Stimulated activated CD8-positive, alpha-beta memory T cell treated with anti-CD3 and anti-CD28 coated beads, Interleukin-4, amount 100 ng/mL, for 4 hours (primary cell): ENCODE measurements at places on chromosomes 11 and 22.

DNA sequence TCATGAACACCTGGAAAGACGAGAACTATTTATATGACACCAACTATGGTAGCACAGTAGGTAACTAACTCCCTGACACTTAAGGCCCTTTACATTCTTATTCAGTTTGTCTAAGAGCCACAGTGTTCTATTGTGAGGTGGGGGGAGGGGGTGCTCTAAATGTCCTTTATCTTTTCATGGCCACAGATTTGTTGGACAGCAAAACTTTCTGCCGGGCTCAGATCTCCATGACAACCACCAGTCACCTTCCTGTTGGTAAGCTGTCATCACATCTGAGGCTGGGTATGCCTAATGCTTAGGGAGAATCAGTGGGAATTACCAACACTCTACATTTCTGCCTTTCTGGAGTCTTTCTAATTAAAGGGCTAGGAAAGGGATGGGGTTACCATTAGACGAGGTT is 30.7 kb downstream of the EHF start:
- no peak for DNase-seq

GRCh38 chr11:2929531-2929949 is 320 bp upstream of the PHLDA2 start:
- DNase-seq = no peak

- DNase-seq = no peak
Measured at GRCh38 chr11:19652623-19653375, 59.8 kb upstream of the NAV2 start.

- no peak for DNase-seq
Measured at GRCh38 chr11:59119826-59120225, 12.8 kb downstream of the FAM111B start.

GRCh38 chr11:63564056-63564774 is 1.0 kb upstream of the PLAAT2 start:
- no peak for DNase-seq

DNA sequence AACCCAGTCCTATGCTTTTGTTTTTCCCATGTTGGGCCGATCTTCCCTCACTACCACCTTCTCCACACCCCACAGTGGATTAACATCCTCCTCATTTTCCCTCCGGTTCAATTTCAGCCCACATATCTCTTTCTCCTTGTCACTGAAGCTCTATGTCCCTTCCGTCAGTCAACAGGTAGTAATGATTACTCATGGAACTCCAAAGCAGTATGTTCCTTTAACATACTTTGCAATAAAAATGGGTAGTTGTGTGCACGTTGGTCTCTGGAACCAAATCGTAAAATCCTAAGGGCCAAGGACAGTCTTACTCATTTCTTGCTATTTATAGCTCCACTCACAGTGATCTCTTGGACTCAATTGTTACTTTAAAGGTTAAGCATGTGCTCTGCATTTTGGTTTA is 20.2 kb downstream of the AMOTL1 start:
- DNase-seq = no peak

DNA sequence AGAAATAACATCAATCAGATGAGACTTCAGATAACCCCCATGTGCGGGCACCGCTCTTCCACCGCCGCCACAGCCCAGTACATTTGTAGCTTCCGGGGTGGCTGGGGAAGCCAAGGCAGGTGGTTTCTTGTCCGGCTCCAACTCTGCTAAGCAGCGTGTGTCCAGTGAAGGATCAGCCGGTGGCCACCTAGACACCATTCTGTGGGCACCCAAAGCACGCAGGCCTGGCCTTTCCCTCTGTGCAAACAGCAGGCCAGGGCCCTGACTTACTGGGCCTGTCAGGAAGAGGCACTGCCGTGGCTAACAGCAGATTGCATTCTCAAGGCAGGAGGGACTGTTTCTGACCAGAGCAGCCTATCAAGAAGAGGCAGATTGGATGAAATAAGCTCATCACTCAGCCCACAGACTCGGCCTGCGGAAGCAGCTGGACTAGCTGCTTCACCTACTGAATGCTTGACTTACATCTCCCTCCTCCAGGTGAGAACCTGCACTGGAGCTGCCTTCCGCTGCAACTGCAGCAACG is 74.8 kb downstream of the ETS1 start:
- DNase-seq = no peak

DNA sequence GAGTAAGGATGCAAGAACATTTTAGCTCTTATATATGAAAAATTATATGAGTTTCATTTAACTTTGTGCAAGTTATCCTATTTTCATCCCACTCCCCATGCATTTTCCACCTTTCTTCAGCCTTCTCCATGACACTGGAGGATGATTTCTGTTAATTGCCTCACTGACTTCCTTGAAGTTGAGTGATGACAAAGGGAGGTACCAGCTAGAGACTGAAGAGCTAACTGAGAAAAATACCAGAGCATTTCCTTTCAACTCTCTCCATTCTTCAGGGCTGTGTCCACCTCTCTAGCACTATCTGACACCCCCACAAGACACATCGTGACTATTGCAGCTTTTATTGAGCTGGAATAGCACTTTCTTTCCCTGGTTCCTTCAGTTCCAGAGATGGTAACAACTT is 711.6 kb upstream of the LRRC4C start:
- DNase-seq = no peak

DNA sequence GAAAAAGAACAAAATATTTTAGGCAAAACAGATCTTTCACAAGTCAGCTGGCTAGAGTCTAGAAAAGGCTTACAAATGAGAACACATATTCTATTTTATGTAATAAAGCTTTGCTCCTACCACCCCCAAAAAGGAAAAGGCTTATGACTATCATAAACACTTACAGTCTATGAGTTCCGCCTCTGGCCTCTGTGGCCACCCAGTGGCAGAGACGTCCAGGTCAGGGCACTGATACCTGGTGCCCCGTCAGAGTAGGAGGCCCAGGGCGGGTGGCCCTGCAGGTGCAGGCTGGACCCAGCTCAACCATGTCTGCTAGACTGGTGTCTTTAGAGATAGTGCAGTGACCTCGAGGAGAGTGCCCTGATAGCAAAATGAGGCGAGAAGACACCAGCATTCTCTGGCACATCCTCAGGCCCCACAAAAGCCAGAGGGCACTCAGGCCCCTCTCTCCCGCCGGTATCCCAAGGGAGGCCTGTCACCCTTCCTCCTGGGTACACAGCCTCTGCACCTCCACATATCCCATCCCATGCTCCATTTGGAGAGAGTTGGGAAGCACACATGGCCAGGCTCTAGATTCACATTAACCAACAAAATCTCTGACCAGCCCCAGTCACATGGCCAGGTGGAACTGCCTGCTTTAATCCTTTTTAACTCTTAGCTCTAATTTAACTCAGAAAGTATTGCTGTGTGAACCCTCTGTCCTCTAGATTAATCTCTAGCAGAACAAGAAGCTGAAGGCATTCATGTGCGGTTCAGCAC is 27.3 kb upstream of the SERPIND1 start:
- DNase-seq = no peak

DNA sequence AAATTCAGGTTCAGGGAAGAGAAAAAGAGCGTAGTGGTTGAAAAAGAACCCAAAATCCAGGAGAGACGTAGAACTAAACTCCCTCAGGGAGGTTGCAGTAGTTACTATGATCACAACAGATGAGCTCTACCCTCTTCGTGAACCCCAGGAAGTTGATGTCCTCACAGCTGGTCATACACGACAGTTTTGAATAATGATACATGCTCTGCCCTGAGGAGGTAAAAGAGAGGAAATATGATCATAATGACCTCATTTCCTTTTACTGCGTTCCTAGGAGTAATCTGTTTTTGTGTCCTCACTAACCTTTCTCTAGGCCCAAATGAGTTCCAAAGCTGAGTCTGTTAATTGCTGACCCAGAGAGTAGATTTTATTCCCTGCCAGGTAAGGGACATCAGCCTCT is 1.3 kb downstream of the PATE2 start:
- DNase-seq = no peak

- DNase-seq = no peak
Measured at GRCh38 chr22:17921871-17922821, 102.2 kb downstream of the MICAL3 start.

DNA sequence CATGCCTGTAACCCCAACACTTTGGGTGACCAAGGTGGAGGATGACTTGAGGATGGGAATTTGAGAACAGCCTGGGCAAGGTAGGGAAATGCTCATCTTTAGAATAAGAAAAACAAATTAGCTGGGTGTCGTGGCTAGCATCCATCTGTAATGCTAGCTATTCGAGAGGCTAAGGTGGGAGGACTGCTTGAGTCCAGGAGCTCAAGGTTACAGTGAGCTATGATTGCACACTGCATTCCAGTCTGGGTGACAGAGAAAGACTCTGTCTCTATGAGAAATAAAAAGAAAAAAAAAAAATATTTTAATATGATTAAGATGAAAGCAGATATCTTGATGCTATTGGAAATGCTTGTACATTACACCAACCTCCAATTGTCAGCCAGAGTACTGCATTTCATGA is 28.6 kb upstream of the DDX10 start:
- no peak for DNase-seq

DNA sequence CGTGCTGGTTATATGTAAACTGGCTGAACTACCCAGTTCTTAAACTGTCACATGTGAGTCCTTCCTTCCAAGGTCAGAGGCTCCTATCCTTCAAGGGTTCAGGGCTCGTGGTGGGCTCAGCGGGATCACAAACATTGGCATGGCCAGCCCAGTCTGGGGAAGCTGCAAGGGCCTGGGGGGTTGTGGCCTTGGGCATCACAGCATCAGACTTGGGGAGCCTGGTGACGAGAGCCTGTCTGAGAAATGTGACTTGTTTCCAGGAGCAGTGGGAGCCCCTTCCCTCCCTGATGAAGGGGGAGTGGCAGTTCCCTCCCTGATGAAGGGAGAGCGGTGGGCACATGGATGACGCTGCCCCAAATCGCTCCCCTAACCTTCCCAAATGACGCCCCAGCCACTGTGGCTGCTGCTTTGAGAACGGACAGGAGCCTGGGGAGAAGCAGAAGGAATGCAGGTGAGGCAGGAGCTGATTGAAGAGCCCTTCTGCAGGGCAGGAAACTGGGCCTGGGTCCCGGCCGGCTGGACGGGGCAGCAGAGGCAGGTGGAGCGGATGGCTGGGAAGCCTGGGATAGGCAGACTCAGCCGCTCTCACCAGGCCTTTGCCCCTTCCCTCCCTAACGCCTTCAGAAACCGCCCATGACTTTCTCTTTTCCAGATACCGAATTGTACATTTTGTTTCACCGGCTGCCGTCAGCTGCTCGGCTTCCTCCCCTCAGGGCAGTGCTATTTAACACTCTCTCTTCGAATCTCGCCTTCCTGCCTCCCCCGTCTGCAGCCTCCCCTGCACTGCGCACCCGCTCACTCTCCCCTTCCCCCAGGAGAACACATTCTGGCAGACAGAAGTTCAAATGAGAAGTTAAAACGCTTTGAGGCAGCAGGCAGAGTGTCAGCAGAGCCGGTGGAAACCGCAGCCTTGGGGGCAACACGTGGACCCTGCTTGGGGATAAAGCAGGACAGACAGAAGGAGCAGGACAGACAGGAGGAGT is 1486.7 kb downstream of the BRD1 start:
- no peak for DNase-seq

GRCh38 chr11:58926251-58926650 is 13.0 kb upstream of the GLYATL1 start:
- DNase-seq = no peak

GRCh38 chr11:71252770-71253730 is 673 bp upstream of the SHANK2 start:
- DNase-seq = no peak

DNA sequence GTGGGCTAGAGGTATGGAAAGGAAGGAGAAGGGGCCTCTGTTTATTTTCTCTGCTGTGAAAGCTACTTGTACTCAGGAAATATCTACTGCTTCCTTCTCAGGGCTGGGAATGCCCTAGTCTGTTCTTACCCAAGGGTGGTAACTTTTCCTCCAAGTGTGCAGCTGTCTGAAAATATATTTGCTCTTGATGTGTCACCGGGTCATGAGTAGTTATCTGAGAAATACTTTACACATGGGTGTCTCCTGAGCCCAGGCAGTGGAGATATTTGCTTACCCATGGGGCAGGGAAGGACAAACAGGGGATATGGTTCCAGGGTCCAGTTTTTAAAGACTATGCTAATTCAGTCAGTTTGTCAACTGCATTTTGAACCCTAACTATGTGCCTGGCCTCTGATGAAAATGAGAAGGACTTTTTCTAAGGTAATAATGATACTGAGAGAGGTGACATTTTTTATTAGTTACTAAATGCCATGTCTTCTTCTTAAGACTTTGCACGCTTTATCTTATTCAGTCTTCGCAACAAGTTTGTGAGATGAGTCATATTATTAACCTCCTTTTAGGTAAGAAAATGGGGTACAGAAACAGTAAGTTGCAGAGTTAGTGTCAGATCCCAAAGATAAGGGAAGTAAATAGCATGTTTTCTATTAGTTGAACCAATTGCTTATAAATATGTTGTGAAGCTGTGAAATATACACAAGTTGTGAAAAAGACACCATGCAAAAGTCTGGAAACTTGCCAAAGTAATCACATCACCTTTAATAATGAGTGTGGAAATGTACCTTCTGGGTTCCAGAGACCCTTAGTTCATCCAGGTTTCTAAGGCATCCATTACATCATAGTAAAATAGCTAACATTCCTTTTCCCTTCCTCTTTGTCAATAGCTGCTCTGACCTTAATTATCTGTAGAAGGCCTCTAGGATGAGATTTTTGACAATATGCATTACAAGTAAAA is 22.9 kb downstream of the SYTL2 start:
- DNase-seq = no peak

GRCh38 chr22:27531782-27532530 is 269.6 kb downstream of the MN1 start:
- DNase-seq = no peak

- no peak for DNase-seq
Measured at GRCh38 chr11:40166892-40167291, 1292.6 kb downstream of the LRRC4C start.
